ENCODE measurements at places on chromosomes 12 and 14. TPM values are rescaled to one million over a fixed set of nuclear protein-coding genes. Genes with fewer than 3 reads are reported as not detected.

The CCDC60 gene
- total RNA-seq = not detected

The RNASE1 gene
- 192 TPM for total RNA-seq

DNA sequence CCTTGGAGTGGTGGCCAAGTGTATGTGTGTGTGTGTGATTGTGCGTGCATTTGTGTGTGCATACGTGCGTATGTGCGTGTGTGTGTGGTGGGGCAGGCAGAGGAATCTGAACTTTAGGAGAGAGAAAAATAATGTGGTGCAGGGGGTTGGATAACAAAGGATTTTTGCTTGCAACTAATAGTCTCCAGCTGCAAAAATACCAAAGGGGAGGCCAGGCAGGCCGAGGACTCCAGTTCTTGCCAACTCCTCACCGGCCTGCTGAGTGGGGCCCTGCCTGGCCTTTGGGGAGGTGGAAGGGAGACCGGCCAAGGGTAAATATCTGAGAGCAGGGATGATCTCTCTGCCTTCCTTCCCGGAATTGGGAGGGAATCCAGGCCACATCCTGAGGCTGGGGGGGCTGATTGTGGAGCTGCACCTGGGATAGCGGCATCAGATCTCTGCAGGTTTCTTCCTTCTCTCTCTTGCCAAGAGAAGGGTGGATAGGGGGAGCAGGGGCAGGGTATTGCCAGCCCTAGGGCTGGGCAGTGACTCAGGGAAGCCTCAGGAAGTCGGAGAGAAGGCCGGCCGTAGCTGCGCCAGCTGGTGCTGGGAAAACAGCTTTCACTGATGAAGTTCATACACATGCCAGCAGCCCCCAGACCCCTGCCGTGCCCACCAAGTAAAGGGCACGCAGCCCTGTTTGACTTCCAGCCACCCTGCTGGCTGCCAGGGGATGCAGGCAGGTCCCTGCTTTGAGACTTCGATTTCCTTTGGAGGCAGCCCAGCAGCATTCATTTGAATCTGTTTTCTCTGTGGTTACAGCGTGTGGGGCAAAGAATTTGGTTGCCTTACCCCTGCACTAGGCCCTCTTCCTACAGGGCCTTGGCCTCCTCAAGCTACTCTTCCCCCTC lies 4.6 kb upstream of the LRP1-AS start:
- DNase-seq = peak; percentile 74

DNA sequence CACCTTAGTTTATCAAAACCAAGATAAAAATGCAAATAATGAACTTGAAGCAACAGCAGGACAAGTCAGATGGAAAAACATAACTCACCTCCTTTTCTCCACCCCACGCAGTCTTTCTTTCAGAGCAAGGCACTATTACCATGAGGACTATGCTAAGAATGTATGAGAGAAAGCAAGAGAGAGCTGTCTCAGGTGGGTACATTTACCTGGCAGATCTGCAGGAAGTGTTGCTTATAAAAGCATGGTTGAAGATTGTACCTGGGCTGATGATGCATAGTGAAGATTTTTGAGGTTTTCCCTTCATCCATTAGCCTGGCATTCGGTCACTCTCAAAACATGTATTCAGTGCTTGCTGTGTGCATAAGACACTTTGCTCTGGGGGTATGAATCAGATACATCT lies 68.8 kb upstream of the IFNG-AS1 start:
- DNase-seq = no peak

- no peak for DNase-seq
These were observed 85.3 kb downstream of the SLC25A47 start for GRCh38 chr14:100408350-100409002.

- DNase-seq = no peak
These were observed 31.2 kb downstream of the FBXO21 start for GRCh38 chr12:117158911-117159553.

The SALL2 gene
- total RNA-seq = 2.4 TPM

DNA sequence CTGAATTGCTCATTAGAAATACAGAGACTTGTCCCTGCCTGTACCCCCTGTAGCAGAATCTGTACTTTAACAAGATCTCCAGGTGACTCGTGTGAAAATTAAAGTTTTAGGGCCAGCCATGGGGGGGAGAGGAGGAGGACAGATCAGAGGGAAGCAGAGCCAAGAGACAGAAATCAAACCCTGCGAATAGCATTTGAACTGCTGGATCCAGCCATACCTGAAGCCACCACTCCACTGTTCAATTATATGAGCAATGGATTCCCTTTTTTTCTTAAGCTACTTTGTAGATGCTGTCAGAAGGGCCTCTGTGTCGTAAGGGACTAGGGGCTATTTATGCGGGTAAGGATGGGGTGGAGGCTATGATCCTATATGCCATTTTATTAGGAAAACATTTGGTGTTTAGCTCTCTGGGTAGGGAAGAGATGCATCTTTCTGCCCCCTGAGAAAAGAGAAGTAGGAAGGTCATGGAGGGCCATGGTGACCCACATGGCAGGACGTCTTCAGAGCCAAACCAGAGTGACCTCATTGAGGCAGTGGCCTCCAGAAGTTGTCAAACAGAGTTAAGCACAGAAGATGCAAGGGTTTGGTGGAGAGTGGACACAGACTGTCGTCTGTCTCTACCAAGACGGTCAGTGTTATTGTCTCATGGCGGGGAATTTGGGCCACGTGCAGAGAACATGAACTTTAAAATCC lies 203.9 kb downstream of the PHETA1 start:
- DNase-seq = no peak

DNA sequence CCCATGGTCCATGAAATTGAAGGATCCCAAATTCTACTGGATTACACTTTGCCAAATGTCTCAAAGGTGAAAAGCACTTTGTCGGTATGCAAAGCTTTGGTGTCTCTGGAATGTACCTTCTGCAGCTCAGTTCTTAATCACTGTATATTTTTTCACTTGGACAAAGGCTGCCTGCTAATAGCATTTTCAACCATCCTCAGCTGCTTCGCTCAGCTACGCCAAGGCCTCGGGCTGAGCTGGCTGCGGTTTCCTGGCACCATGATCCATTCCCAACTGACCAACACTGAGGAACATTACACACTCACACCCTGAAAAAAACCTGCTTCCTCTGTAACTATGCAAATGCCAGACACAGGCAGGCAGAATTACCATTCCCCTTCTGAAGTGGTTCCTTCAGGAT lies 335.2 kb downstream of the DPF3 start:
- DNase-seq = peak; percentile 67

DNA sequence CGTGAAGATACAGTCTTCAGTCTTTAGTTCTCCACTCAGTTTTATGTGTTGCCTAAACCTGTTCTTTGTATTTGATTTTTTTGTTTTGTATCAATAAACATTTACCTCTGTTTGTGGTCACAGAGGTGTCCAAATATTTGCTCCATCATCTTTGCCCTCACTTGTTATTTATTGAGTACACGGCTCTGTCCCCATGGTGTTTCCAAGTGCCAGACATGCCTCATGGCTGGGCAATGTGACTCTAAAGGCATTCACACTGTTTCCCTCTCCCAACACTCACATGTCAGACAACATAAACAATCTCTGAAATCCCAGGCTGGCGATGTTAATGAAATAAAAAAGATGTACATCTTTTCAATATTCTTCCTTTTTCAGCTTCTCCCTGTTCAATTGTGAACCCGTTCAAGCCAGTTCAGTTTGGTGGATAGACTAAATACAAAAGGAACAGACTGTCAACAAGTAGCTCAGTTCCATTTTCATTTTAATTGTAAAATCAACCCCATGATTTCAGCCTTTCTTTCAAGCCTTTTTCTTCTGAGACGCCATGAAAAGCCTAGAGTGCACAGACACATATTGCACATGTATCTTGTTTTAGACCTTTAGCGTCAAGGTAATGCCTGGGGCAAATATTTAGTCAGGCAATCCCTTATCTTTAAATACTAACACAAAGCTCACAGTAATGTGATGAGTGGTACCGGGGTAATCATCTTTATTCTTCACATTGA lies 680.7 kb downstream of the GALC start:
- DNase-seq = no peak

DNA sequence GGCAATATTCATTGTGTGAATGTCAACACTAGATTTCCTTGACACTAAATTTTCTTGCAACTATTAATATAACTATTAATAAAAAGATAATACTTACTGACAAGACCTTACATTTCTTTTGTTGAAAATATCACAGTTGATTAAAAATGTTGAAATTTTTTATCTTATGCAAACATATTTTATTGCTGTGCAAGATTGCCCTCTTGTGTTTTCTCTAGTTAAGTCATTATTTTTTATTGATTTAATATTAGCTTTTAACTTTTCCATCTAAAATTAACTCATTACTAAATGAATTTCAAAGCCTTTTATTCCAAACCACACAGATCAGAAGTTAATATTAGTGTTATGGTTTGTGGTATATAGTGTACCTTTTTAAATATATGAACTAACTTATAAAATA lies 11.7 kb upstream of the NAA30 start:
- no peak for DNase-seq

- peak; percentile 99 for DNase-seq
These were observed 5.0 kb downstream of the OR10AD1 start for GRCh38 chr12:48197971-48198671.

- no peak for DNase-seq
These were observed 25.8 kb downstream of the ACVR1B start for GRCh38 chr12:51977320-51977753.

Measured in psoas muscle (tissue), 8 donors.